ENCODE measurements at places on chromosomes 5 and 9.

DNA sequence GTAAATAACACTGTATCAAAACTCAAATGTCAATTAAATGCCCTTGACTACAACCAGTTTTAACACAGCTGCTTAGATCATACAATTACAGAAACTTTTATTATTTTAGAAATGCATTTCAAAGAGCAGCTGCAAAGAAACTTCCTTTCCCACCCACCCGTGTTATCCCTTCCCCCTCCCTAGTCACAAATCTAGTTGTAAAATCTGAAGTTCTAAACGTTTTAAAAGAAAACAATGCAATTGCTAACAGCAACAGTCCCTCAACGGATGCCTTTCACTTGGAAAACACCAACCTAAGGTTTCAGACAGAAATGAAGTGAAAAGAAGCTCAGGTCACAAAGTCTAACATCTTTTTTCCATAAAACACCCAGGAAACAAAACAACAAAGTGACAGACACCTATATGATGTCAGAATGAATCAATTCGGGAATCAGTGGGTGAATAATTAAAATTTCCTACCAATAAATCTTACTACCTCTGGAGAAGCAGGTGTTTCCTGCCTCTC, 100.3 kb downstream of the FBXW11 start:
- DNase-seq: no peak

DNA sequence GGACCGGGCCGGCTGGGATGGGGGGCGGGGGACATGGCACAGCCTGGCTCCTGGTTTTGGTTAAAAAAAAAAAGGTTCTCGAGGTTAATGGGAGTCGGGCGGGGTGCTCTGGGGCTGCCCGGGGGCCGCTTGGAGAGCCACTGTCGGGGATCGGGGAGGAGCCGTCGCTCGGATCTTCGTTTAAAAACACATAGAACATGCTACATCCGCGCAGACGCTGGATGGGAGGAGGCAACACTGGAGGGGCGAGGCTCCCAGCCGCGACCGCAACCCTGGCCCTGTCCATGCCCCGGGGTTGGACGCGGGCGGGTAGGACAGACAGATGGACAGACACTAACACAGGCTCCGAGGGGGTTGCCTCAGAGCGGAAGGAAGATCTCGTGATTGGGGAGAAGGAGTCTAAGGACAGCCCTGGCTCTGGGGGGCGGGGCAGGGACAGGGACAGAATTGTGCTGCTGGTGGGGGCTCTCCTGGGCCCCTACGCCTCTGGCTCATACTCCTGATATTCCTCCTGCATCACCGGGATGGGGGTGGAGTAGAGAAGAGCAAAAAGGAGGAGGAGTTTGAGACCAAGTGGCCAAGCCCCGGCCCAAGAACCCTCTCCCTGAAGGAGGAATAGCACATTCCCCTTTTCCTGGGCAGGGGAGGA, 9.9 kb downstream of the SNCB start:
- DNase-seq: no peak

GRCh38 chr5:143673676-143674468, 138.1 kb upstream of the HMHB1 start:
- DNase-seq: no peak

DNA sequence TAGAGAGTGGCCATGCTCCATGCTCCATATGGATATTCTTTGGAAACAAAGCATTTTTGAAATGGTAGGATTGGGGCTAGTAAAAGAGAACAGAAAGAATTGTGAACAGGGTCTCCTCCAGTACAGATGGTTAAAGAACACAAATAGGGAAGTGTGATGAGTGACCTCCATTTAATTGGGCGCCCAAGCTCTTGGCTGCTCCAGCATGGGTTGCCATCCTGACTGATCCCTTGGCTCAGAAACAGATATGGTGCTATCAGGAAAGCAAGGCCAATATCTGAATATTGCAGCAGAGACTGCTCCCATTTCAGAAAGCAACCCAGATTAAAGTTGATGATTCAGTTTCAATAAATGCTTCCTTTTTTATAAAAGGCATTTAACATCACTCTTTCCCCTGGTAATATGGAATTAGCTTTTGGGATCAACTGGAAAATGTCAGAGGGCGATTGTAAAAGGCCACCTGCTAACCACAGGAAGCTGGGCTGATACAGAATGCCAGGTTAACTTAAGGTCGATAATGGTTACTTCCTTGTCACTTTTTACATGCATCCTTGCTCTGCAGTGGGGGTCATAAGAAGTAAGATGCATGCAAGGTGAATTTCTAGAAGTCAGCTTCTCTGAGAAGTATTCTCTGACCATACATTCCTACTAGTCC, 52.9 kb downstream of the TMC1 start:
- no peak for DNase-seq

GRCh38 chr9:18910435-18910834, 122.6 kb downstream of the SAXO1 start:
- DNase-seq: no peak

DNA sequence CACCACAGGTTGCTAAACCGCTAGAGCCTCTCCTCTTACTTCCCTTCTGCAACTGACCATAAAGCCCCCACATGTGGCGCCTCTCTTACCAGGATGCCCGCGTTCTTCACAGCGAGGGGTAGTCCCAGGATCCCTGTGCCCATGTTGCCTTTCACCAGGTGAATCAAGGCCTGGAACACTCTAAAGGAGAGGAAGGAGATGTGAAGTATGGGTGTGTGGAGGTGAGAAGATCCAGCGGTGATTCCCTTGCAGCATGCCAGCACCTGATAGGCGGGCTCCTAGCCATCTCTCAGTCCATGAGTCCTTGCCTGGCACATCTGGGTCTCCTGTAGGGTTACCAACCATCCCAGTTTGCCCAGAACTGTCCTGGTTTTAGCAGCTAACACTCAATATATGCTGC, 3.3 kb downstream of the SLC36A2 start:
- no peak for DNase-seq

DNA sequence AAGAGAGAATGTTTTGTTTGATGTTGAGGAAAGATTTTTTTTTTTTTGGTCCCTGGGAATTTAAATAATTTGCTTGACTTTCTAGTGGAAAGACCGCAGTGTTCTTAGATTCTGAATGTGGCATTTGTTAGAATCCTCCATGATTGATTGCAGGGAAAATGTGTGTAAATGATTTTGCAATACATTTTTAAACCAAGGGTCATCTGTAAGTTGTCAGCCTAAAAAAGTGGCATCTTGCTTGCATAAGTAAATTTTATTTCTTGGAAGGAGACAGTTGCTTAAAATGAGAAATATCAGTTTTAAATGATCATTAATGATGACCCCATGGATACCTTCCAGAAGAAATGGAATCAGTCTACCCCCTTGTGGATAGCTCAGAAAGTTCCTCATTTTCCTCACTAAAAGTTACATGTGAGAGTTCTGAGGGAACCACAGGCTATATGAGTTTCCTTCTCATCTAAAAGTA, 105.1 kb upstream of the SLC25A48 start:
- no peak for DNase-seq
